ENCODE measurements at places on chromosomes 12 and 14.

- no peak for DNase-seq
Measured at GRCh38 chr14:94113490-94113889, 3.0 kb downstream of the IFI27 start.

DNA sequence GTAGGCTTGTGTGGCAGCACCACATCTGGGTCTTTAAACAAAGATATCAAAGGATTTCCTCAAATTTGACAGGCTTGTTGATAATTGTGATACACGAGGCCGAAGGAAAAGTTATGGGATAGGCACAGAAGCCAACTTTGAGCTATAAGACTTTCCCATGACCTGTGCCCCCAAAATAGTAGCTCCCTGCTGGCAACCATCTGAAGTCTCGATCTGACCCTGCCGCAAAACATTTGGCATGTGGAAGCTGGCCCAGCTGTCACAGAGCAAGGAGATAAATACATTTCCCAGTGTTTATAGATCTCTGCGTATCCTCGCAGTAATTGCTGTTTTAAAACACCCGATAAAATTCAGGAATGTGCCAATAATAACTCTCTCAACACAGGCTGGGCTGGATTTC is 26.4 kb upstream of the RGS6 start:
- no peak for DNase-seq

DNA sequence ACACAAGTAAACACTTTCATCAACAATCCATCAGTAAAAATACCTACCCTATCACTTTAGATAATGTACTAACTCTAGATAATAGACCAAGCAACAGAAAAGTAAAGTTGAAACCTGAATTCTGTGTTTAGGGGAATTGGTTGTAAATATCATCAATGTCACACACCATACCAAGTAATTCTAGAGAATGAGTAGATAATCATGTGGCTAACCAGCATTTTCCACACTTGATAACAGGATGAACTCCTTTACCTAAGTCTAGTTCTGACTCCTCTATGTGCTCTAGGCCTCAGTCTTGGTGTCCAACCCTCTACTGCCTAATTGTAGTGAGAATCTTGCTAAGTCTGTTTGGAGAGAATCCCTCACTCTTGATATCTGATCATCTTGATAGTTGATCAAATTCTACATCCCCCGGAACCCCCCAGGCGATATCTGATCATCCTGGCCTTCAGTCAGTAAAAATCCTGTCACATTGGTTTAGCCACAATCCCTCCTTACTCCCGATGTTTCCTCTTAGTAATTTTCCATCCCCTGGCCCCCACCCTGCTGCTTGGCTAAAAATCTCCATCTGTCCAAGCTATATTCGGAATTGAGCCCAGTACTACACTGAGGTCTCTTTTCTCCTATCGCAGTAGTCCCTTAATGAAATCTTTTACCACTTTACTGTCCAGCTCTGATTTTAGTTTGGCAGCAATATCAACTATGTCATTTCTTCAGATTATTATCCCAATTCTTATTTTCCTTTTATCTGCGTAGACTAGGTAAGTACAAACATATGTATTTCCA is 3.4 kb upstream of the SLCO1A2 start:
- DNase-seq = no peak

- DNase-seq = no peak
Measured at GRCh38 chr12:89038831-89039512, 313.3 kb downstream of the DUSP6 start.

- DNase-seq = no peak
Measured at GRCh38 chr14:23432946-23433345, 2.5 kb downstream of the MYH7 start.

DNA sequence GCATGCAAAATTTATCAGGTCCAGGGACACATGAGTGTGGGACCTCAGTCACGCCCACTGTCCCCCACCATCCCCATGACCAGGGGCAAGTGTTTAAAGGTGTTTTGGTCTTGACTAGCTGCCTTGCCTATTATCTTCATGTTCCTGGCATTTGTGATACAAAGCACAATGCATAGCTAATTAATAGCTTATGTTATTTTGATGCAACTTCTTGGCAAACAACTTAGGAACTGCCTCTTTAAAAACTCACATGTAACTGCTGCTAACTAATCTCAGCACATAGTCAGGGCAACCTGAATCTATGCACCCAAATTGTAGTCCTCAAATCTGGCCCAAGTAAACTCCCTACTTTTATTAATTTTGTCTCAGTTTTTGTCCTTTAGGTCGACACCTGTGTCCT is 7.4 kb upstream of the OR6J1 start:
- no peak for DNase-seq

DNA sequence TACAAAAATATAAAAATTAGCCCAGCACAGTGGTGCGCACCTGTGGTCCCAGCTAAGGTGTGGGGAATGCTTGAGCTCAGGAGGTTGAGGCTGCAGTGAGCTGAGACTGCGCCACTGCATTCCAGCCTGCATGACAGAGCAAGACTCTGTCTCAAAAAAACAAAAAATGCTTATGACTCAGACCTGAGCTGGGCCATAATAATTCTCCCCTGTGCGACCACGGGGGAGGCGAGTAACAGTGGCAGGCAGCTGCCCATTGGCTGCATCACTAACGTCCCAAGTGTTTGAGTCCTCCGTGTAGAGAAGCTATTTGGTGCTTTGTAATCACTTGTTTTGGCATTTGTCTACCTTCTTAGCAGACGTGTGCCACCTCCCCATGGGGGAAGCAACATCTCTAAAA is 24.9 kb downstream of the PSMC1 start:
- no peak for DNase-seq

DNA sequence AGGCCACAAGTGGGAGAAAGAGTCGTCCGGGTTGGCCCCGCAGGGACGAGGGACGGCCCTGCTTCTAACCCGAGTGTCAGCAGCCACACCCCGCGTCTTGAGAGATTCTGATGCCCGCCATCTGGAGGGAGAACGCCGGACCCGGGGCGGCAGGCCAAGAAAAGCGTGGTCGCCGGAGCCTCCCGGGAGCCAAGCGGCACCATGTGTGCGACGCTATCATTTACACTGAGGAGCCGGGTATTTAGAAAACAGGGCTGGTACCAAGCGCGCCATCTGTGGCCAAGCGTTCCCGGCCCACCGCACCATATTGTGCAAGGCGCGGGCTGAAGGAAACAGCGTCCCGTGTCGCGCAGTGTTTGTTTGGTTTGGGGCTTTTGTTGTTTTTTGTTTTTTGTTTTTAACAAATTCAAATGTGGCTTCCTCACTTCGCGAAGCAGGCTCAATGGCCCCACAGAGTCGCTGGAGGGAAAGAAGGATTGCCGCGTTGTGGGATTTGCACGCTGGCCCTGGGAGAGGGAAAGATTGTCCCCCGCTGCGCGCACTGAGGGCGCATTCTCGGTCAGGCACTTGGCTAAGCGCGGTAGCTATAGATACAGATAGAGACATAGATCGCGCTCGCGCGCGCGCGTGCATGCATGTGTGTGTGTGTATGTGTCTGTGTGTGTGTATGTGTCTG is 153.8 kb downstream of the BCL11B start:
- DNase-seq = no peak

- no peak for DNase-seq
Measured at GRCh38 chr12:124412646-124413015, 117.7 kb downstream of the RFLNA start.

- DNase-seq = no peak
Measured at GRCh38 chr14:96400495-96400894, 8.6 kb downstream of the AK7 start.

DNA sequence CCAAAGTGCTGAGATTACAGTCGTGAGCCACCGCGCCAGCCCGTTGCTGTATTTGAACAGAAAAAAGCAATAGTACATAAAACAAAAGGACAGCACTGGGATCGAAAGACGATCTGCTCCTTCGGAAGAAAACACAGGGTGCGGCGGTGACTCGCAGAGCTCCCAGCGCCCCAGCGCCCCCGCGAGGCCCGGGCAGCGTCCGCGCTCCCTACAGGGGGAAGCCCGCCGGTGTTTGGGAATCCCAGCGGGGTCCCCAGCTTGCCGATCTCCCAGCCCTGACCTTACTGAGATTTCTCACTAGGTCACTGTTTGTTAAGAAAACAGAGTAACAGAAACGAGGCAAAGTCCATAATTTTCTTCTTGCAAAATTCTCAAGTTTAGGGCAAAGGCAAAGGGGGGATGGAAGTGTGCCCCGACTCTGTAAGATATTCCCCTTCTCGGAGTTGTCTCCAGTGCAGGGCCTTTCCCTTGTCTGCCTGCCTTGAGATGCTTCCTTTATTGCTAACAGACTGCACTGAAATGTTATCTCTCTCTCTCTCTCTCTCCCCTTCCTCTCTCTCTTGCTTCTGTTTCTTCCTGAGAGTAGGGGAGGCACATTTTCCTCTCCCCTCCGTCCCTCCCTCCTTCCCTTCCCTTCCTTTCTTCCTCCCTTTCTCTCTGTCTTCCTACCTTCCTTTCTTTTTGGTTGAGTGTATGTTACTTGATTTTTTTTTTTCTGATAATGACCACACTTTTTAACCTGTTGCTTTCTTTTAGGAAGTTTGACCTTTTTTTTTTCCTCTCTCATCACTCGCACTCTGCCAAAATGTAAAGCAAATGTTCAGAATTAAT is 91.9 kb downstream of the TMEM30B start:
- no peak for DNase-seq

DNA sequence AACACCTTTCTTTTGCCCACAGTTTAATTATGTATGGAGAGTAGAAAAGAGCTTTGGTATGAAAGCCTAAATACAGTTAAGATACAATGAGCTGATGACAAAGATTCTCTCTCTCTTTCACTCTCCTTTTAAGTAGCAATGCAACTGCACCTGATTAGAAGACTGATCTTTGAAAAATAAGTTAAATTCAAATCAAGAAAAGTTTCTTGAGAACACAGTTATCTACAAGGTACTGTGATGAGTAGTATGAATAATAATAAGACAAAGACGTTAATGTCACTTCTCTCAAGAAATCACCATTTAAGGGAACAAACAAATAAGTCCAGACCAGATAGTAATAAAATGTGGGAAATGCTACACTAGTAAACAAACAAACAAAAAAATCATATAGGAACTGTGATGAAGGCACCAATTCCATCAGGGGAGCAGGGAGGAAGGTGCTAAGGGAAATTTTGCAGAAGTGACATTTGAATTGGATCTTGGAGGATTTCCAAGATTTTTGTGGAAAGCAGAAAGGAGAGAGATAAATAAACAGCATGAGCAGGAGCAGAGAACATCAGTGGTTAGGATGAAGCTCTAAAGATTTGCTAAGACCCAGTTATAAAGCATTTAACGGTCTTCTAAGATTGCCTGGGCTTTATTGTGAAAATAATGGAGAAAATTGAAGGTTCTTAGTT is 65.2 kb upstream of the STK38L start:
- no peak for DNase-seq

DNA sequence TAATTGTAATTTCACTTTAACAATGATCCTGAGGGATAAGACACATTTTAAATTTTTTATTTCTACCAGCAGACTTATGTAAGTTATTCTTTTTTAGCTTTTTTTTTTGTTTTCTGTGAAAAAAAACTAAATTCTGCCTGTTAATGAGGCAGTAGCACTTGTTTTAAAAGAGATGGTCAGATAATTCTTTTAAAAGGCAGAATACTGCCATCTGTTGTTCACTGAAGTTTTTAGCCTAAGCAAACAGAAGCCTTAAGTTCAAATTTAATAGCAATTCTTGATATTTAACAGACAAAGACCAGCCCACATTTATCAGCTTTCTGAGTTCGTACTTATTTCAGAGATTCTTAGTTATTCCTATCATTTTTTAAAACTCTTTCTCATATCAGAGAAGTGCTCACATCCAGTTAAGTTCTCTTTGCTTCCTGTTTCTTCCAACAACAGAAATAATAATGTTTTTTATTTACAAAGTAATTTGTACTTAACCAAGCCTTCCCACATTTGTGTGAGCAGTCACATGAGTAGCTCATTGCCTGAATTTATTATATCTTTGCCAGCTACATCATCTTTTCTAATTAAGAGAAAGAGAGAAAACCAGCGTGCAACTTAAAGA is 93.4 kb upstream of the SLCO1C1 start:
- no peak for DNase-seq

DNA sequence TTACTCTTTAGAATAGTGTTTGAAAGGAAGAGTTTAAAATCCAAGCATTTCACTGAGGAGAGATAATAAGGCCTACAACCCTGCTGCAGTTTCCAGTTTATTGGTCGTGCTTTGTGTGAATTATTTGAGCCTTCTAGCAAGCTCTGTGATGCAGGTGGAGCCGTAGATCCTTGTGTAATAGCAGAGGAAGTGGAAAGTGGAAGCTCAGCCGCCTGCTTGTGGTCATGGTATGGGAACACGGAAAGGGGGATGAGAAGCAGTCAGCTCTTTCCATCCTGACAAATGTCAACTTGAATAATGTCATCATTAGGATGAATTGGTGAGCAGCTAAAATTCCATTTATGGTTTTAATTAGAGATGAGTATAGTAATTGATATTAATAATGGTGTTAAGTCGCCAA is 29.1 kb downstream of the SYNE2 start:
- no peak for DNase-seq

GRCh38 chr14:75406102-75406501 is 21.7 kb upstream of the JDP2 start:
- no peak for DNase-seq

- DNase-seq = no peak
Measured at GRCh38 chr14:55458800-55459515, 18.5 kb upstream of the TBPL2 start.

DNA sequence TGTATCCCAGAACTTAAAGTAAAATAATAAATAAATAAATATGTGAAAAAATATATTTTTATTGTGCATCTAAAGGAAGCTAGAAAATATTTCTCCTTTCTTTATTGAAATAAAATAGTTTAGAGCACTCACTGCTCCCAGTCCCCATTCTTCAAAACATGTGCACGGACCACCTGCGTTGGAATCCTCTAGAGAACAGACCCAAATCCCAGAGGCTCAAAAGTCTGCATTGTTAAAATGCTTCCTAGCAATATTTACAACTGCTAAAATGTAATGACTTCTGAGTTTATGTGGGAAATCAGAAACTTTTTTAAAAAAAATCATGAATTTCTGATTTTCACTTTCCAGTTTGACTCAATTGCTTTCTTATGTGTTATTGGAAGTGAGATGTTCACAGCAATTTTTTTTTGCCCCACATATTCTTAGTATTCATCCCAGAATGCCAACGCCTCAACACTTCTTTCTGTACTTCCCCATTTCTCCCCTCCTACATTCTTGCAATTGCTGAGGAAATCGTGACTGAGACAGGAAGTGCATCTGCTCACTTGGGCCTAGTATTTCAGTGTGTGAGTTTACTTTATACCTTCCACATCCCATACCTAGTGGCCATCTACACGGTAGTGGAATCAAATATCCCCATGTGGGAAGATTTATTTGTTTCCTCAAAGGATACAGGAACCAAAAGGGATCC is 116.0 kb upstream of the FLRT2 start:
- no peak for DNase-seq

Measured in stimulated activated CD8-positive, alpha-beta memory T cell treated with anti-CD3 and anti-CD28 coated beads, Interleukin-4, amount 100 ng/mL, for 1 hour (primary cell).